ENCODE measurements at places on chromosomes 16 and 17.

DNA sequence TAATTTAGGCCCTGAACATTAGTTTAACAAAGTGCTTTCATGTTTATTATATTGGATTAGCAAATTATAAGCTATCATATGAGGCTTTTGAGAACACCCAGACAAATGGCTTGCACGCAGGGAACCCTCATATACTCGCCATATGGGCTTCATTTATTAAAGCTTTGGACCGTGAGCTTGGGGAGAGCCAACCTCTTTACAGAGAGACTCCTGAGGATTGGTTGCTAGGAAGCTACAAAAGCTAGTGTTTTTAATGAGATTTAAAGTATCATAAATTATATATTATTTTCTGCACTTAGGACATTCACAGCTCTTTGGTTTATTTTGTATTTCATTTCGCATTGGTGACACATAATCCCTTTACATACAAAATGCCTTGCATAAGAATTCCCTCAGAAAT lies 193.8 kb upstream of the TOX3 start:
- no peak for DNase-seq

DNA sequence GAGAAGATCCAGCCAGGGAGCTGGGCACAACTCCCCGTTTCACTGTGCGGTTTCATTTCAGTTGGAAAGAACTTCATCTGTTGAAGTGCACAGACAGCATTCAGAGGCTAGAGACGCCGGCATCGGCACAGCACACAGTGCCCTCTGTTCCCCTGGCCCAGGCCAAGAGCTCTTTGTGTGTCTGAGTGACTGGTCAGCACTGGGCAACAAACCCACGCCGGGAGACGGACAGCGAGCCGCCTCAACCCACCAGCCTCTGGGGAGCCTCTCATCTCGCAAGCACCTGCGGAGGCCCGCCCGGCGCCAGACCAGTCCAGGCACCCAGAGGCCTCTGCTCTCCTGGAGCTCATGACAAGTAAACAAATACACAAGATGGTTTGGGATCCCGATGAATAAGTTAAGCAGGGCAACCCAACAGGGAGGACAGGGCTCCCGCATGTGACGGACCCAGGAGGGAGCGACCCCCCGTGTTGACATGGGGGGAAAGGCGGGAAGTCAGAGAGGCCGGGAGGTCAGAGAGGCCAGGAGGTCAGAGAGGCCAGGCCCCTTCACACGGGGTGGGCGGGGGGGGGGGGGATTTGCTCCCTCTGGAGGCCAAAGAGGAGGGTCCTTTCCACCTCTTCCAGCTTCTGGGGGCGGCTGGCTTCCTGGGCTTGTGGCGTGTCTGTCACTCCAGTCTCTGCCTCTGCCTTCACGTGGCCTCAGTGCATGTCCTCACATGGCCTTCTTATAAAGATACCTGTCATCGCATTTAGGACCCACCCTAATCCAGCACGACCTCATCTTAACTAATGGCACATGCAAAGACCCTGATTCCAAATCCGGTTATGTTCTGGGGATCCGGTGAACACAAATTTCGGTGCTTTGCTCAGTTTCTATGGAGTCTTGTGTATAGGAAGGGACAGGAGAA lies 25.8 kb upstream of the KLHDC4 start:
- no peak for DNase-seq

DNA sequence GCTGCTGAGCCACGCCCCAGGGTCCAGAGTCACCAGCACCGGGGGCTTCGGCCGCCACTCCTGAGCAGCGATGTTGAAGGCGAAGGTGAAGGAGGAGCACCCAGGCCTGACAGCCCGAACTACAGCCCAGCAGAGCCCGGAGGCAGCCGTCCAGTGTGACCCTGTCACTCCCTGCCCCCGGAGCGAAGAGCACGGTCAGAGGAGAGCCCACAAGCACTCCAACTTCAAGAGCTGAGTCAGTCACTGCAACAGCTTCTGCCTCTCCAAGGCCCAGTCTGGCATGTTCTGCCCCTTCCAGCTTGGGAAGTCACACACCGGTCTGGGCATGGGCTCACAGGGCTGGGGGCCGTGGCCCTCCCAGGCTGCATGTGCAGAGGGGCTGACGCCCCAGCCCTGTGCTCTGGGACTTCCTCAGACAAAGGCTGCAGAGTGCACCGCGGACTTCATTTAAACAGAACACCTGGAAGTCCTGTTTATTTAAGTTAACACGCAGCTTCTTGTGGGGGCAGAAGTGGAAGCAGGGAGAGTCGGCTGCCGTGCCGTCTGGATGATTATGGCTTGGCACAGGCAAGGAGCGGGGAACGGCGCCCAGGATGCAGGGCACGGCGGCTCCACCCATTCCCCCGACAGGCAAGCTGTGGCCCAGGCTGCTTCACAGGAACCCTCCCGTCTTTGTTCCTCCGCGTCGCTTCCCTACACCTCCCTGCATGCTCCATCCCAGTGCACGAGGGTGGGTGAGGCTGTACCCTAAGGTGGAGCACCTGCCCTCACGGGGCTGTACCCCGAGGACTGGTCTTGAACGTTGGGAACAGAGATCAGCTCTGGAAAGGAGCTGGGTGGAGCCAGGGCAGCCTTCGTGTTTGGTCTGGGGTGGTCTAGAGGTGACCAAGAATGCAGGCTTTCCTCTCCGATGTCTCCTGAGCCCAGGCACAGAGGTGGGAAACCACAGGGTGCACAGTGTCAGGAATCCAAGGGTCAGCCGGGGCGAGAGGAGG lies 68.9 kb upstream of the METRNL start:
- DNase-seq: no peak

DNA sequence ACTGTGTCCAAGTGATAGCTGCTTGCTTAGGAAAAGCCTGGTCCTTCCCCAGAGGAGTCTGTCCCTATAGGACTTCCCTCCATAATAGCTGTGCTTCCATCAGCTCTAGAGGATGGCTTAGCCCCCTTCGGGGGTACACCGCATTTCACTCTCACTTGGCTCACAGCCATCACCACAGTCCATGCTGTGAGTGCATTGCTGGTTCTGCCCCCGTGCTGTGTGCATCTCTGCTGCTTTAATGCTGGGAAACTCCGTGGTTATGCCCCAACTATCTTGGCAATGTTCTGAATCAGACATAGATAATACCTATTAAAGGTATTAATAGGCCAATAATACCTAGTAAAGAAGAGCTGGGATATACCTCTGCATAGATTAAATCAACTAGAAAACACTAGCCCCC lies 58.3 kb downstream of the SIAH1 start:
- DNase-seq: no peak

GRCh38 chr17:77684803-77685798 lies 273.4 kb upstream of the TNRC6C start:
- DNase-seq: no peak

- no peak for DNase-seq
Measured at GRCh38 chr16:52577130-52577706, 30.3 kb upstream of the TOX3 start.

GRCh38 chr17:10072556-10073425 lies 125.6 kb downstream of the GAS7 start:
- DNase-seq: no peak

- peak; percentile 78 for DNase-seq
Measured at GRCh38 chr17:48724251-48725003, 1.4 kb downstream of the PRAC2 start.

- DNase-seq: no peak
Measured at GRCh38 chr17:62134397-62134796, 69.3 kb upstream of the MED13 start.

- no peak for DNase-seq
Measured at GRCh38 chr16:66899945-66900710, 18.6 kb downstream of the CDH16 start.

DNA sequence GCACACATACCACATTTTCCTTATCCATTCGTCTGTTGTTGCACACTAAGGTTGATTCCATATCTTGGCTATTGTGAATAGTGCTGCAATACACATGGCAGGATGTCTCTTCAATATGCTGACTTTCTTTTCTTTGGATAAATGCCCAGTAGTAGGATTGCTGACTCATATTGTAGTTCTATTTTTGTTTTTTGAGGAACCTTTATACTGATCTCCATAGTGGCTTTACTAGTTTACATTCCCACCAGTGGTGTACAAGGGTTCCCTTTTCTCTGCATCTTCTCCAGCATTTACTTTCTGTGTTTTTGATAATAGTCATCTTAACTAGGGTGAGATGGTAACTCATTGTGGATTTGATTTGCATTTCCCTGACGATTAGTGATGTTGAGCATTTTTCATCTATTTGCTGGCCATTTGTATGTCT lies 118.1 kb downstream of the STXBP4 start:
- no peak for DNase-seq

DNA sequence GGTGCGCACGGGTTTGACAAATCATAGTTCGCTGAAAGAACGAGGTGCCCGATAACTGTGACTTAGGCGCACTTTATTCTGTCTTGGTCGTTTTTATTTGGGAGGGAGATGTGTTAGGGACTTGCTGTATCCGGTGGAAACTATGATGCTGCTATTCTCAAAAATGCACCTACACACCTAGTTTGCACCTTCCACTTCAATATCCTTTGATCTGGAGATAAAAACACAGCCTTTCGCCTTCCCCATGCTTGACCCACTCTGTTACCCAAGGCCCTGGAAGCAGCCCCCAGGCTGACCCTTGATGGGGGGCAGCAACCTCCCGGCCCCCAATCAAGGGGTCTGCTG lies 15.0 kb upstream of the FOXF1 start:
- no peak for DNase-seq

DNA sequence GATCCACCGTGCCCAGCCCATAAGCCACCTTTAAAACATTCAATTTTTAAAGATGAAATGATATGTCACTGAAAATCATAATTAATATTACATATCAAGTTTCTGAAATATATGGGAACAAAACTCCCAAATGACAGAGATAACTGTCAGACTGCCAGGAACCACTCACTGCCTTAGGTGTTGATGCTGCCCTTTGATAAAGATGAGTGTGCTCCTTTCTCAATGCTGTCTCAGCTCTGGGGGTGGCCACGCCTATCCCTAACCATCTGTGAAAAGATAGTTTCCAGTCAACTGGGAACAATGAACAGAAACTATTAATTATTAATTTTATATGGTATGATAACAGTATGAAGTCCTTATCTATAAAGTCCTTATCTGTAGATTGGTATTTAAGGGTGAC lies 177.7 kb downstream of the MYO1D start:
- no peak for DNase-seq

- peak; percentile 93 for DNase-seq
Measured at GRCh38 chr17:75113798-75114551, 4.2 kb downstream of the ARMC7 start.

GRCh38 chr17:72710202-72710601 lies 382.3 kb downstream of the SLC39A11 start:
- no peak for DNase-seq

- no peak for DNase-seq
Measured at GRCh38 chr17:66494023-66494803, 191.8 kb downstream of the PRKCA start.

GRCh38 chr17:76599694-76600460 lies 14.2 kb upstream of the ST6GALNAC2 start:
- no peak for DNase-seq

- no peak for DNase-seq
Measured at GRCh38 chr16:67207249-67208091, 8.5 kb downstream of the ELMO3 start.

- no peak for DNase-seq
Measured at GRCh38 chr17:83173914-83174361, 94.5 kb downstream of the METRNL start.

DNA sequence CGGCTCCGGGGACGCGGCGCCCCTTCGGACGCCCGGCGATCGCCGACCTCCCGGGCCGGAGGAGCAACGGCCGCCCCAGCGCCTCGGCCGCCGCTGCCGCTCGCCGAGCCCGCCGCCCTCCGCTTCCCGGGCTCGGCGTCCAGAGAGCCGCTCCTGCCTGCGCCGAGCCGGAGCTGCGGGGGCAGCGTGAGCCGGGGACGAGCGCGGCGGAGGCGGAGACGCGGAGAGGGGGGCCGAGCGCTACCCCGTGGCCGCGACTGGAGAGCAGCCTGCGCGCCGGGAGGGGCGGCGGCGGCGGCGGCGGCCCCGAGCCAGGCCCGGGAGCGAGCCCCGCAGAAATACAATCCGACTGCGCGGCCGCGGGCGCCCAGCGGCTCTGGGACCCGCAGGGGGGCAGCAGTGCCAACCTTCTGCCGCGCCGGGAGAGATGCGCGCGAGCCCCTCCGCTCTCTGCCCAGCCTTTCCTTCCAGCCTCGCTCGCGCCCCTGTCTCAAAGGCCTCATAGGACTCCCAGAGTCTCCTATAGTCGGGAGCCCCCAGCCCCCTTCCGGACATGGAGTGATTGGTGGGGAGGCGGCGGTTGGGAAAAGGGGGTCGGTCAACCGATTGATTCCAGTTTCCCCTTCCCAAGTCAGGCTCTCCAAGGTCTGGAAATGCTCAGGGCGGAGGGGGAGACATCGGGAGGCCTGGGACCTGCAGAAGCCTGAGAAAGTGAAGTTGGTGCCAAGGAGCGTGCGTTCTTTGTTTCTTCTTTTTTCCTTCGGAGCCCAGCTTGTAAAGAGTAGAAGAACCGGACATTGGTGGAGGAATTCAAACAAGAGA lies 1.0 kb upstream of the SDK2 start:
- DNase-seq: no peak

- peak; percentile 54 for DNase-seq
Measured at GRCh38 chr16:53892155-53892554, 188.2 kb downstream of the FTO start.

DNA sequence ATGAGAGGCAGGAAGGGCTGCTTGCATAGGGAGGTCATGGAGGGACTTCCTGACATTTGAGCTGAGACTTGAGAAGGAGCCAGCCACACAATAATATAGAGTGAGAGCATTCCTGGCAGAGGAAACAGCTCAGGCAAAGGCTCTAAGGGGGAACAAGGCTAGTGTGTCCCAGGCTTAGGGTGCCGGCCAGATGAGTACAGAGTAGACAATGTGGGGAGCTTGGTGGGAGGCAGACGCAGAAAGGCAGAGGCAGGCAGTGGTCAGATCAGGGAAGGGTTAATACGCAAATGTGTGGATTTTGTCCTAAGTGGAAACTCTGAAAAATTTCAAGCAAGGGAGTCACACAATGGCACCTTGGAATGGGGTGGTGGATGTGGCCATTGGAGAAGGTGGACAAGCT lies 31.3 kb downstream of the CD300LB start:
- DNase-seq: no peak

GRCh38 chr17:4711661-4712181 lies 1.3 kb downstream of the ARRB2 start:
- no peak for DNase-seq

DNA sequence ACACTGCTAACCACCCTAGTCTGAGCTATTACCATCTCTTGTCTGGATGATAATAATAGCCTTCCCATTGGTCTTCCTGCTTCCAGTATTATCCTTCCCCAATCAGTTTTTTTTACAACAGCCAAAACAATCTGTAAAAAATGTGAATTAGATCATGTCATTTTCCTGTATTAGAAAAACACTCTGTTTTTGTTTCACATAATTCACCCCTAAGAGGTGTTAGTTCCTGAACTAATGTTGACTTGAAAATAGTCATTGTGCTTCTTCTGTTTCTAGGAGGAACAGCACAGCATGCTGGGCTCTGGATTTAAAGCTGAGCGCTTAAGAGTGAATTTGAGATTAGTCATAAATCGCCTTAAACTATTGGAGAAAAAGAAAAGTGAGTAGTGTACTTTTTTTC lies 20.0 kb downstream of the IST1 start:
- DNase-seq: no peak

GRCh38 chr16:66961914-66962313 lies 848 bp downstream of the CES3 start:
- no peak for DNase-seq

- DNase-seq: no peak
Measured at GRCh38 chr17:79950306-79950705, 85.4 kb downstream of the TBC1D16 start.
